ENCODE measurements at places on chromosomes 6 and 20.

DNA sequence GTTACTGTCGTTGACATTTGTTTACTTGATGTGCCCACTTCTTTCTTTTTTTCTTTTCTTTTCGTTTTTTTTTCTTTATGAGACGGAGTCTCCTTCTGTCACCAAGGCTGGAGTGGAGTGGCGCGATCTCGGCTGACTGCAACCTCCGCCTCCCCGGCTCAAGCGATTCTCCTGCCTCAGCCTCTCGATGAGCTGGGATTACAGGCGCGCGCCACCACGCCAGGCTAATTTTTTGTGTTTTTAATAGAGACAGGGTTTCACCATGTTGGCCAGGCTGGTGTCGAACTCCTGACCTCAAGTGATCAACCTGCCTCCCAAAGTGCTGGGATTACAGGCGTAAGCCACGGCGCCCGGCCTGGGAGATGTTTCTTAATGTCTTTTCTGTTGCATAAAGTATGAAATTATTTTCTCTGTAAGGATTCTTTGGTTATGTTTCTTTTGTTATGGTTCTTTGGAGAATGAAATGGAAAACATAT is 33.3 kb upstream of the PRSS16 start:
- no peak for DNase-seq

GRCh38 chr20:40744818-40745175 is 55.8 kb upstream of the MAFB start:
- no peak for DNase-seq

- no peak for DNase-seq
These were observed 721.9 kb upstream of the HS3ST5 start for GRCh38 chr6:115064680-115065079.

DNA sequence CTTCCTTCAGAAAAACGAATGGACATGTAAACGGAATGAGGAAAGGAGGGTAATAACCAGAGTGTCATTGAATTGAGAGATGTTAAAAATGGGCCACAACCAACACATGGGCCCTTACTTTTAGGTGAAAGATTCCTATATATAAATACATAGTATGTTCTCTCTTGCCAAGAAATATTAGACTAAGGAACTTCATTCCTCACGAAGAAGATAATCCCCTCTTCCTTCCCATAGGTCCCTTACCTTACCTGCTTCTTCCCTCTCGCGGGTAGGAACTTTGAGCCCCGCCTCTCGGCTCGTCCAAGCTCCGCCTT is 295 bp upstream of the TBC1D22B start:
- DNase-seq = no peak

GRCh38 chr20:5835321-5835821 is 85.2 kb downstream of the SHLD1 start:
- DNase-seq = no peak

GRCh38 chr6:47592131-47592840 is 106.1 kb upstream of the ADGRF4 start:
- no peak for DNase-seq

GRCh38 chr6:166760288-166760687 is 133.2 kb upstream of the RPS6KA2 start:
- DNase-seq = no peak

DNA sequence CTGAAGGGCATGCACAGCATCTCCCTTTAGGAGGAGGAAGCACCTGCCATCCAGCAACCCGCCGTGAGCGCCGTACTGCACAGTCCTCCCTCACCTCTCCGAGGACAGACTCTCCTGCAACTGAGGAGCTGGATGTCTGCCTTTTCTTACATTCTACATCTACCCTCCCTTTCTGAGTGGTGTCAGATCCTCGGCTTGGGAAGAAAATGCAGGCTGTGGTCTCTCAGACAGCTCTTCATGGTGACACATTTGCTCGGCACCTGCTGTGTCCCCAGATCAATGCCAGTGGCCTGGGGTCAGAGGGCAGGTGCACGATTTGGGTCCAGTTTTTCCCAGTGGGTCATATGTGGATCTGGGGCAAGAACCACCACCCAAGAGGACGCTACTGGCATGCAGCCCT is 40.1 kb upstream of the BHLHE23 start:
- no peak for DNase-seq

DNA sequence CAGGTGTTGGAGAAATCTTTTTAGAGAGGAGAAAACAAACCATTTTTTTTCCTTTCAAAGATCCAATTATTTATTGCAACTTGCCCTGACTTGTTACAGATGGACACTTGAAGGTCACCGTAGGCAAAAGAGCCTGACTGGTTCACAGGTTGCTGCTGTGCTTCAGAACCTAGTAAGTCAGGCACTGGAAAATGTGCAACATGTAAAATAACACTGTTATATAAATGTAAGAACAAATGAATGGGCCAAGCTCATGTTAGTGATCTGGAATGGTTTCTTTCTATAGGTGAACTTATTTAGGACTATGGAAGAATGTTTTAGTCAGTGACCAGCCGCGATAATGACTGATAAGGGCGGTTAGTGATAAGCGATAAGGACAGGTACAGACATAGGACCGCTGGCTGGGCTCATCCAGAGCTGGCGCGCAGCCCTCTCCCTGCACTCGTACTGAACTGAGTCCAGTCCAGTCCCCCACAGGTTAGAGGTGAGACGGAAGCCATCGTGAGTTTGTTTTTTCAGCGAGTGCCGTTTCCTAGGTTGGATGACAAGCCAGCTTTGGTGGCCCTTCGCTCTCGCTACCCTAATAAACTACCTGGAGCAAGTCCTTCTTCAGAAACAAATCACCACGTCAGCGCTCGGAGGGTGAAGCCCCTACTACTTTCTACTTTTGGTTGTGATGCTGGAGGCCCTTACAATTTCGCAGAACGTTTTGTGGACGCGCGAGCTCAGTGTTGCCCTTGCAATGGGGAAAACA is 94.4 kb upstream of the PRDM1 start:
- DNase-seq = no peak

Measured in NCI-H2081 treated with DMSO at 0.1 percent for 48 hours (cell line).